Stimulated activated CD8-positive, alpha-beta memory T cell treated with anti-CD3 and anti-CD28 coated beads, Interleukin-7, amount 100 ng/mL, for 1 hour (primary cell): ENCODE measurements at places on chromosomes 5 and 9.

DNA sequence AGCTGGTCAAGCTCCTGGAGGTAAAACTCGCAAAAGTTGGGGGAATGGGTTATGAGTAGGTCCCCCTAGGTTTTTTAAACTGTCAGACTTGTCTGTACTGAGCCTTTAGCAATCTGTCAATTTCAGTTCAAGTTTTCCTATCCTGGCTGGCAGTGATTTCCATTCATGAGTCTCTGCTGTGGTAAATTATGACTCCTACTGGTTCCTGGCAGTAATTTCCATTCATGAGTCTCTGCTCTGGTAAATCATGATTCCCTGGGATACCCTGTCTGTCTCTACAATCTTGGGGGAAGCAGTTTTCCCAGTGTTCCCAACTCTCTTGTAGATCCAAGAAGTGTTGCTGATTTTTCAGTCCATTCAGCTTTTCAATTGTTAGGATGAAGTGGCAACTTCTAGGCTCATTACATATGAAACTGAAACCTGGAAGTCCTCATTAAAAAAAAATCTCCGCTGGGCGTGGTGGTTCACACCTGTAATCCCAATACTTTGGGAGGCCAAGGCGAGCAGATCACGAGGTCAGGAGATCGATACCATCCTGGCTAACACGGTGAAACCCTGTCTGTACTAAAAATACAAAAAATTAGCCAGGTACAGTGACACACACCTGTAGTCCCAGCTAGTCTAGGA lies 91.3 kb upstream of the GPBP1 start:
- DNase-seq: no peak

DNA sequence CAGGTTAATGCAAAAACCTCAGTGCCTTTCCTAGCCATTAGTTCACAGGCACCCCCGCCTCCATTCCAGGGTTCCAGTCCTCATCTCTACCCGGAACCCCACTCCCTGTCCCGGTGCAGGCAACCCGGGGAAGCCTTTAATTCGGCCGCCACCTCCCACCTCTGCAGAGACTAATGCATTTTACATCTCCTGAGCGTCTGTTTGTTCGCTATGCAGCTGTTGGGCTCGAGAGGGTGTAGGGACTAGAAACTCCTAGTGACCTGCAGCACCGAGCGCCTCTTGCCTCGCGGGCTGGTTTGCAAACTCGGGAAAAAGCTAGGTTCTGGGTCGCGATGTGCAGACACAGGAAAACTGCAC lies 3.6 kb downstream of the GDNF start:
- DNase-seq: no peak

DNA sequence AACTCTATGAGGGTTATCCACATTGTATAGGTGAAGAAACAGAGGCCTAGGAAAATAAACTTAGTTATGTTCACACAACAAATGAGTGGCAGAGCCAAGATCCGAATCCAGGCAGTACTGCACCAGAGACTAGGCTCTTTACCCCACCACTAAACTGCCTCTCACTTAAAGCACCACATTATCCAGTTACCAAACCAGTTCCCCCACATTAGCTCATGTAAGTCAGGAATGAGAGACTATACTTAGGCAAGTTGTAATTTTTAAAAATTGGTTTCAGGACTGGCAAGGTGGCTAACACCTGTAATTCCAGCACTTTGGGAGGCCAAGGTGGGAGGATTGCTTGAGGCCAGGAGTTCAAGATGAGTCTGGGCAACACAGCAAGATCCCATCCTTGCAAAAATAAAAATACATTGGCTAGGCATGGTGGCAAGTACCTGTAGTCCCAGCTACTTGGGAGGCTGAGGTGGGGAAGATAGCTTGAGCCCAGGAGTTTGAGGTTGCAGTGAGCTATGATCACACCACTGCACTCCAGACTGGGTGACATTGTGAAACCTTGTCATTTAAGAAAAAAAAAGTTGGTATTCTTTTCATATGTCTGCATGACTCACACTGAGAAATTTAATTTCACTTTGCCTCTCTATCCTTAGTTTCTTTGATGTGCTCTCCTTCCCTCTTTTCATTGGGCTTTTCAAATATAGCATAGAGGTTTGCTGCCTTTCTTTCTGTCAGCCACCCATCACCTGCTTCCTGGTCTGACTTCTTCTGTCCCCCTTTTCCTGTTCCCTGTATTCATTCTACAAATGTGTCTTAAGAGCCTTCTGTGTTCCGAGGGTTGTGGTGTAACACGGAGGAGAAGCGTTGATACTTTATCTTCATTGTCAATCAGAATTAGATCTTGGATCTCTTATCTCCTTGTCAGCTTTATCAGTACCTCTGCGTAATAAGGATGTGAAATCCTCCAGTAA lies 64.7 kb downstream of the ERMP1 start:
- DNase-seq: no peak

- DNase-seq: no peak
These were observed 171.9 kb downstream of the COMMD10 start for GRCh38 chr5:116256717-116257116.

GRCh38 chr5:115209279-115209678 lies 39.6 kb upstream of the TRIM36 start:
- peak; percentile 0 for DNase-seq

- DNase-seq: no peak
These were observed 251.8 kb downstream of the NNT start for GRCh38 chr5:43854697-43855292.

GRCh38 chr9:126395439-126396212 lies 69.0 kb downstream of the MVB12B start:
- DNase-seq: no peak

GRCh38 chr5:126464959-126465358 lies 41.8 kb downstream of the GRAMD2B start:
- DNase-seq: no peak

GRCh38 chr9:133963166-133963565 lies 29.0 kb downstream of the VAV2 start:
- DNase-seq: no peak

GRCh38 chr5:159027504-159027903 lies 72.2 kb downstream of the EBF1 start:
- DNase-seq: no peak

DNA sequence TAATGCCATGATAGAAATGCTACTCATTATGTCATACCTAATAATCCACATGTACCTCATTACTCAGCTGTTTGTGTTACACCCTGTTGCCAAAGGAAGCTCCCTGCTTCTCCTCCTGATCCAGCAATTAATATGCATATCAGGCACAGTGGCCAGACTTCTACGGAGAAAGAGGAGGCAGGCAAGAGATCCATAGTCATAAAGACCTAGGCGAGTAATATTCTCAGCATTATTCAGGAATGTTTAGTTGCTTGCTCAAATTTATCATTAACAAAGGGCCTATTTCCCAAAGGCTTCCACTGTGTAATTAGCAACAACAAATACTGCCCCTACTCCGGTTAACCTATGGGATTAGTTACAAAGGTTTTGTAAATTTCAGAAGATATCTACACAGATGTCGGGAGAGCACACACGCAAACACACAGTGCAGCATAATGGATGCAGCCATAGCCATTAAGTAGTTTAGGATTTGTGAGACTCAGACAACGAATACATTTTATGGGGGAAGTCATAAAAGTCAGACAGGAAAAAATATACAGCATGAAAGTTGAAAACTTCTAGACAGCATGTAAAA lies 192.6 kb downstream of the EFNA5 start:
- DNase-seq: no peak

DNA sequence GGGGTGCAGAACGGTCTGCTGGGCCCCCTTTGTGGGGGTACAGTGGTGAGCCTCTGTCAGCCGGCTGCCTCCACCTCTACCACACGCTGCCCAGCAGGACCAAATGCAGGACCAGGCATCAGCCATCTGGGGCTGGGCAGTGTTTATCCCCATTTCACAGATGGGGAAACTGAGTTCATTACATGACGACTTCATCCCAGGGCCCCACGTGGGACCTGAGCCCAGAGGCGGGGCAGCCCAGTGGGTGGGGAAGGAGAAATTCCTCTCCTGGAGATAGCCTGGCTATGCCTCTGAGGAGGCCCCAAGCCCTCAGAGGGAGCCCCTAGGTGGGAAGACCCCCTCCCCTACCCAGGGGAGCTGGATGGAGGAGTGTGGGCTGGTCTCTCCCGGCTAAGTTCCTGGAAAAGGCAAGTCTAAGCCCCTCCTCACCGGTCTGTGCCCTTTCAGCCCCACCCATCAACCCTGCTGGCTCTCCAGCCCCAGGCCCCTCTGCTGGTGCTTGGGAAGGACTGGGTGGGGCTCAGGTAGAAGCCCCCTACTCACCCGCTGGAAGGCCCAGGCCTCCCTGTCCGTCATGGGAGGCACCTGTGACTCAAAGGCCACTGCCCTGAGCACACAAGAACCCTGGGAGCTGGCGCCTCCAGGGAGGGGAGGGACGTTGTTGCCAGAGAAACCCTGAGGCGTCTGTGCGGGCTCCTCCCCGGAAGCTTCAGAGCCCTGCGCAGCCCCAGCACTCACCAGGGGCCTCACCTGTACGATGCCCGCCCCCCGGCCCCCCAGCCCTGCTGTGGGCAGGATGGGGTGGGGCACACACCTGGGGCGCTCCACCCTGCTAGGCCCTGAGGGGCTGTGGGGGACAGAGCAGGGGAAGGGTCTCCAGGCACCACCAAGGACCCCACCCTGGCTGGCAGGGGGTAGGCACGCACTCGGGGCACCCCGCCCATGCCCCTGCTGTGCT lies 7.4 kb upstream of the CCDC187 start:
- no peak for DNase-seq

DNA sequence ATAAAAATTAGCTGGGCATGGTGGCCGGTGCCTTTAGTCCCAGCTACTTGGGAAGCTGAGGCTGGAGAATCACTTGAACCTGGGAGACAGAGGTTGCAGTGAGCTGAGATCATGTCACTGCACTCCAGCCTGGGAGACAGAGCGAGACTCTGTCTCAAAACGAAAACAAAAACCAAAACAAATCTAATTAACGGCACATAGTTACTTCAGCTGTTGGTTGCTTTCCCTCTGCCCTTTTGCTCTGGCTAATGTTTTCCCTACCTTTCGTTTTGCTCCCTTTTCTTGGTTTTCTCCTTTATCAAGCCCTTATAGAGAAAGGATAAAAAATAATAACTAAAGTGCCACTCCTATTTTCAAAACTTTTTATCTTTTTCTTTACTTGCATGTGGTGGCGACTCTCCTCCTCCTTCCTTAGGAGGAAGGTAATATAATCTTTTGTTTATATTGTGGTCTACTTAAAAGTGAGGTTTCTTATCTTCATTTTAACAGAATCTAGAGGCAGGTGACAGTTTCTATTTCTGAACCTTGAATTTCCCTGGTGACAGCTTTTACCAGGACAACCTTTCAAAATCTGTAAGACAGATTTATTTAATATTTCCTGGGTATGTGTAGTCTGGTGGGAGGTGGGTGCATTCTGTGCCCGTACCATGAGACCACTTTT lies 125.4 kb downstream of the ARHGEF28 start:
- no peak for DNase-seq

GRCh38 chr5:33240558-33240957 lies 200.2 kb upstream of the TARS1 start:
- no peak for DNase-seq

DNA sequence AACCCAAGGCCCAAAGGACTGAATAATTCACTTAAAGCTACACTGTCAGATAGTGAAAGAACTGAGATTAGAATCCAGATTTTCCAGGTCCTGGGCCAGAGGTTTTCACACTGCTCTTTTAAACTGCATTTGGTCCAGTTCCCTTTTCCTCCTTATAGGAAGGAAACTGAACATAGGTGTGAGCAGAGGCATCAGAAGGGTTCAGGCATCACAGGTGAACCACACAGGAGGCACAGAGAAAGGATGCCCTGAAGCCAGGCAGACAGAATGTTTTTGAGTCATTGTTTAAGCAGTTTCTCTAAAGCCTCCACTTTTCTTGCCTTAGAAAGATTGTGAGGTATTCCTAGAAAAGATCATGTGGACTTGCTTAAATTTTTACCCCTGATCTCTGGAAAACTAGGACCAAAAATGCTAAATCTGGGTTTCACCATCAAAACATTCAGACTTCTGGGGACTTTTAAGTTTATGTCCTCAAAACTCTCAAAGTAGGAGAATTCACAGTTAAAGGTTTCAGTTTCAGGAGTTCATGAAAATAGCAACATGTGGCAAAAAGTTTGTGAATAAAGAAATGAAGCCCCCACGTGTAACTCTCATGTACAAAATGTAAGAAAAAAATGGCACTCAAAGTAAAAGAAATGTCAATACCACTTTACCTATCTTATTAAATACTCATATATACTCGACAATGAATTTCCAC lies 386.1 kb downstream of the NTRK2 start:
- DNase-seq: no peak

- DNase-seq: no peak
These were observed 231.8 kb downstream of the PIK3R1 start for GRCh38 chr5:68447136-68447929.

GRCh38 chr9:110047955-110048402 lies 160.0 kb downstream of the C9orf152 start:
- DNase-seq: no peak

GRCh38 chr9:116432051-116432450 lies 255.1 kb upstream of the TRIM32 start:
- DNase-seq: no peak
